ENCODE measurements at places on chromosomes 12 and 14.

DNA sequence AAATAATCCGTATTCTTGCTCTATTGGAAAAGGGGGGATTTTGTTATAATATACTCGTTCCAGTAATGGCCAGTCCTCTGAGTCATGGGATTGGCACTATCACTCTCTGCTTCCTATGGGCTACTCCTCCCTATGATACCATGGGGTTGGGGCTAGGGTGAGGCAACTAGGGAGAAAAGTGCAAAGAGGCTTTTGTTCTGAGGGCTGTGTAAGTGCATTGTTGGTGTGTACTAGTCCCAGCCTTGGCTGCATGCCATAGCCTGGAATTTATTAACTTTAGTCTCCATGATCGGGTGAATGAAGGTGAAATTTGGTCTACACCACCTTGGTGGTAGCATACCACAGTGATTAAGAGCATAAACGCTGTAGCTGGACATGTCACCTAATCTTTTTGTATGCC, 247.6 kb downstream of the RPAP3 start:
- DNase-seq = no peak

DNA sequence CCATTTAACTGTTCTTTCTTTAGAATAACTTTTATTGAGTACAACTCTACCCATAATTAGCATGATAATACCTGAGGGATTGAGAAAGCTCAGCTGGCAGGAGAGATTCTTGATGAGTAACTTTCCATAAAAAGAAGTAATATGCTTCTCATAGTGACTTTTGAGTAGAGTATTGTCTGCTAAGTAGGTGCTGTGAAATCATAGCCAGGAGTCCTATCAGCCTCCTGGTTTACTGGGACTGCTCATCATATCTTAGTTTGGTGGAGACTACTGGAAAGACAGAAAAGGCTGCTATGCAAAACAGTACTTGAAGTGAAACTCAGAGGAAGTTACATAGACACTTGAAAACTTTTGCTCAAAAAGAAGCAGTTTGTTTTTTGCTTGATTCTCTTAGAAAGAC, 113.3 kb upstream of the ATP2B1 start:
- no peak for DNase-seq

DNA sequence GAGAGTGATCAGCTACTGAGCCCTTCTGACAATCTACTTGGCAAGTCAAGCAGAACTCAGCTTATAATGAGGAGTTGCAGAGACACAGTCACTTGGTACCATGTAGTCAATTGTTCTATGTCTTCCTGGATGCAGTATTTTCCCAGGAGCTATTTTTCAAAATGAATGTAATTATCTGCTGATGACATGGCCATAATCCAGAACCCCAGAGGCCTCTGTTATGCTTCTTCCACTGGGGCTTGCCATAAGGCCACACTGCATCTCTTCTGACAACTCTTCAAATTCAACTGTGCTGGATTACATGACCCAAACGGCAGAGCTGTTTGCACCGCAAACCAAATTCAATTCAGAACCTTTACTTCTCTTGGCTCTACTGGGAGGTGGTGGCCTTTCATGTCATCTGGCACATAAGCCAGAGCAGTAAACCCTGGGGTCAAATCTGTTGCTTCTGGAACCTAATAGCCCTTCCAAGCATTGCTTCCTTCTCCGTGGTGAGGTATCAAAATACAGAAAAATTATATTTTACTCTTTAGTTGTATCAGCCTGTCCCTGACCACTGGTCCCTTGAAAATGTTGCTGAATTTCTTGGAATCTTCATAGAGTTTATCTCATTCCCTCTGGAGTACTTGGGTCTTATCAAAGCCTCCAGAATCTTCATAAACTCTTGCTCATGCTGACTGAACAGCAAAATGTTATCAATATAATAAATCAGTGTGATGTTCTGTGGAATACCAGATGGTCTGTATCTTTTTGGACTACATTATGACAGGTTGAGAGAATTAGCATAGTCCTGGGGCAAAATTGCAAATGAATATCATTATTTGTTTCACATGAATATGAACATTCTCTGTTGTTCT, 79.4 kb upstream of the DCN start:
- no peak for DNase-seq

GRCh38 chr12:4039931-4040330, 166.7 kb upstream of the PARP11 start:
- no peak for DNase-seq

- no peak for DNase-seq
These were observed 48.3 kb upstream of the COCH start for GRCh38 chr14:30826070-30826469.

- DNase-seq = no peak
These were observed 329.8 kb downstream of the APAF1 start for GRCh38 chr12:98974767-98975381.

DNA sequence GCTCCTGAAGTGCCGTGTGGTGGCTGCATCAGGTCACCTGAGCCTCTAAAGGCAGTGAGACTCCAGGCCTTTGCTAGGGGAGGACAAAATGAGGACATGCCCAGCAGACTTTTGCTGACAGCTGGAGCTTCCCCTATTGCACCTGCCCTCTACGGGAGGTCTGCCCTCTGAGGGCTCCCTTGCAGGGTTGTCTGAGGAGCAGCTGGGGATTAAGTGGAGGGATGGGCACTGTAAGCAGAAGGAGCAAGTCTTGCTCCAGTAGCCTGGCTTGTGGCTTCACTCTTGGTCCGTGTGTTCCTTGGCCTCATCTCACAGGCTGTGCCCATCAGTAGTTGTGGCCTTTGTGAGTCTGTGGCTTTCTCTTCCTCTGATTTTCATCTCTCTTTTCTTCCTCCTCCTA, 66.9 kb upstream of the NRXN3 start:
- no peak for DNase-seq

DNA sequence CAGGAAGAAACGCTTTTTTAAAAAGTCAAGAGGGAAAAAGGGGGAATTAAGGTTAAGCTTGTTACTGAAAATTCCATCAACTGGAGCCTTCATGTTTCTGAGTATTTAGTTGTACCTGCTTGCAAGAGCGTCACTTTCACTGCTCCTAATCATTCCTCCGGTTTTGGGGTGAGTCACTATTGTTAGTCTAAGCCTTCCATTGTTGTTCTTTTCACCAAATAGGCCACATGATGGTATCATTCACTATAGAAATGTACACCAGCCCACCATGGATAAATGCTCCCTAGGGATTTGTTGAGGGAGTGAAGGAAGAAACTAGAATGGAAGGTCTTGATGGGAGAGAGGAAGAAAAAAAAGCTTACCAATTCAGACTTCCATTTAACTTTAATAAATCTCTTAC, 3.0 kb downstream of the IL22 start:
- no peak for DNase-seq

GRCh38 chr14:103267226-103267910, 66.7 kb upstream of the EIF5 start:
- no peak for DNase-seq

DNA sequence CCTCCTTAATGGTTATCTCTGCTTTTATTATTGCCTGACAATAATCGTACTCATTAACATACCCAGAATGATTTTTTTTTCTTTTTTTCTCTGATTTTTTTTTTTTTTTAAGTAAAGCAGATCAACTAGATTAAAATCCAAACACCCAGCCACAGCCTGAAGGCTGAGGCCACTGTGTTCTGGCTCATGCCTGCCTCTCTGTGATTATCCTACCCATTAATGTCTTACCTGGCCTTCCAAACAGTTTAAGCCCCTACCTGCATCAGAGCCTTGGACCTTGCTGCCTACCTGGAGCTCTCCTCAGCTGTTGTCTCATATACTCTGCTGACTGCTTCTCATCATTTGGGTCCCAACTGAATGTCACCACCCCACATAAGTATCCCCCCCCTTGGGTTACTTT, 6.8 kb upstream of the TMED10 start:
- DNase-seq = no peak

- DNase-seq = no peak
These were observed 35.8 kb downstream of the GPR19 start for GRCh38 chr12:12660201-12660600.

GRCh38 chr14:100022772-100023451, 42.3 kb upstream of the EVL start:
- DNase-seq = no peak

GRCh38 chr12:12398026-12398859, 41.4 kb downstream of the BORCS5 start:
- no peak for DNase-seq

GRCh38 chr12:124582108-124582424, 14.7 kb upstream of the NCOR2 start:
- DNase-seq = no peak

- no peak for DNase-seq
These were observed 23.8 kb downstream of the SLC16A7 start for GRCh38 chr12:59619461-59620240.

DNA sequence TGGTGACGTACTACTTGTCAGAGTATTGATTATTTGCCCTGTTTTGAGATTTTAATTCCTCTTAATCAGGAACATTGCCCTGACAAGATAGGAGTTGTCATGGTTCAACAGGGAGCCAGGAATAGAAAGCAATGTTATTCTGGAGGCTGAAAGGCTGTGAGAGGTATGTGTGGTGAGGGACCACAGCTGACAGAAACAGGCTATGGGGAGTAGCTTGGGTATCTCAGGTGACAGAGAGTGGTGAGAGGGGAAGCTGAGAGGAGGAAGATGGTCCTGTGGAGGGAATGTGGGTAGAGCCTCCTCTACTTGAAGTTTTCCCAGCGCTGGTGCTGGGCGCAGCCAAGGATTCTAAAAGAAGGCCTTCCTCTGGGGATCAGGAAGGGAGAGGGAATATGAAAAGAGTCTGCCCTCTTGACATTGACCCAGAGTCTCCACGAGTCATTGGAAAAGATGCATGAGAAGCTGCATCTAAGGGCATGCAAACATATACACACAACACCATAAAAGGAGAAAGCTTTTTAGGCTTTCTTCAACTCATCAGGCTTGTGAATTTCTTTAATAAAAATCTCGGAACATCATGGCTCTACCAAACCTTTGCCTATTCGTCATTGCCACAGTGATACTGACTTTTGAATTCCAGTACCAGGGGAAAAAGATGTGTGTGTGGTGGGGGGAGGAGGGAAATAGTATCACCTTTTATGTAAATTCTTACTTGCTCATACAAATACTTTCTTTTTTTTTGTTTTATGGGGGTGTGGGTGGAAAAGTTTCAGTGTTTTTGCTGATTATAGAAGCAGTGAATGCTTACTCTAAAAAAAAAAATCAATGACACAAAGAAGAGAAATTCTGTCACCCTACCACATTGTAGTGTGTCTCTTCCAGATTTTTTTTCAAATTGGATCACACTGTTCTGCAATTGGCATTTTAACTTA, 39.9 kb upstream of the DHRS7 start:
- no peak for DNase-seq

GRCh38 chr12:101945369-101946232, 68.2 kb downstream of the DRAM1 start:
- no peak for DNase-seq

GRCh38 chr12:110307372-110307771, 26.3 kb downstream of the ATP2A2 start:
- no peak for DNase-seq

GRCh38 chr12:89151536-89151935, 200.8 kb downstream of the DUSP6 start:
- DNase-seq = no peak

DNA sequence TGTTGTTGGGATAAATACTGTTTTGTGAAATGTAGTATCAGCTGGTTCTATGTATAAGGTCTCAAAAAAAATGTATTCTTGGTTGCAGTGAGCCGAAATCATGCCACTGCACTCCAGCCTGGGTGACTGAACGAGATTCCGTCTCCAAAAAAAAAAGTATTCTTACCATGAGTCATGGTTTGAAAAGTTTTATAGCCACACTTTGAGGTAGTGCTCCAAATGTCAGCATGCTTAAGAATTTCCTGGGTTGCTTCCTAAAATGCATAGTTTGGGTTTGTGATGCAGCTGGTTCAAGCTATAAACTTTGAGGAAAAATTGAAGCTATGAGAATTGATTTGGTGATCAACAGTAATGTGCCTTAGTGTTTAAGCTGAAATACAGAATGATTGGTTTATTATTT, 48.0 kb downstream of the ETNK1 start:
- no peak for DNase-seq

GRCh38 chr14:80867091-80867490, 74.4 kb downstream of the CEP128 start:
- no peak for DNase-seq

DNA sequence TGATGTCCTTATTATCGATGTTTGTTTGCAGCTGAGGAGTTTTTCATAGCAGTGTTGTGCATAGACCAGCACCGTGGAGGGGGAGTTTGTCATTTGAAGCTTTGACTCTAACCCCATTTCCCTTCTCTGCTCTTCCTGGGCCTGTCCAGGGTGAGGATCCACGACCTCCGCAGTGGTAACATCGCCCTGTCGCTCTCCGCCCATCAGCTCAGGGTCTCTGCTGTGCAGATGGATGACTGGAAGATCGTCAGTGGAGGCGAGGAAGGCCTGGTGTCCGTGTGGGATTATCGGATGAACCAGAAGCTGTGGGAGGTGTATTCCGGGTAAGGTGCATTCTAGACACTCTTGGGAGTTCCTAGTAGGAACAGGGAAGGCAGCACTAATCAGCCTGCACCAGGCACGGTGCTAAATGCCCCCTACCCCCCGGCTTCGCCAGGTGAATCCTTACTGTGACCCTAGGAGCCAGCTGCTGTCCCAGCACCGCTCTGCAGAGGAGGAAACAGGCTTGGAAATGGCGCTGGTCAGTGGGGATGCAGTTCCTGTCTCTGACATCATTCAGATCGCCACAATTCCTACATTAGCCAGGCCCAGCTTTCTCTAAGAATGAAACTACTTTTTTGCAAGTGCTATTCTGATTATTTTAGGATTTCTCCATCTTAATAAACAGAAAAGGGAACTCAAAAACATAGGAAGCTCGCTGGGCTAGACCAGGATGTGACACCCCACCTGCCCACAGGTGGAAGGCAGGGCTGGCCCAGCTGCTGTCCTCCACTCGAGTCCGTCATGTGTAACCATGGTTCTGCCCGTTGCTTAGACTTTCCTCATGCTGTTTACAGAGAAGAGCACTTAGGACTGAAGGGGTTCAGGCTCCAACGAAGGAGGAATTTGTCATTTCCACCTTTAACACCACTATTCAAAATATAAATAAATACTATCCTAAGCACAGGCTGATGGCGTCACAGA, 74.9 kb downstream of the TESC start:
- DNase-seq = no peak

DNA sequence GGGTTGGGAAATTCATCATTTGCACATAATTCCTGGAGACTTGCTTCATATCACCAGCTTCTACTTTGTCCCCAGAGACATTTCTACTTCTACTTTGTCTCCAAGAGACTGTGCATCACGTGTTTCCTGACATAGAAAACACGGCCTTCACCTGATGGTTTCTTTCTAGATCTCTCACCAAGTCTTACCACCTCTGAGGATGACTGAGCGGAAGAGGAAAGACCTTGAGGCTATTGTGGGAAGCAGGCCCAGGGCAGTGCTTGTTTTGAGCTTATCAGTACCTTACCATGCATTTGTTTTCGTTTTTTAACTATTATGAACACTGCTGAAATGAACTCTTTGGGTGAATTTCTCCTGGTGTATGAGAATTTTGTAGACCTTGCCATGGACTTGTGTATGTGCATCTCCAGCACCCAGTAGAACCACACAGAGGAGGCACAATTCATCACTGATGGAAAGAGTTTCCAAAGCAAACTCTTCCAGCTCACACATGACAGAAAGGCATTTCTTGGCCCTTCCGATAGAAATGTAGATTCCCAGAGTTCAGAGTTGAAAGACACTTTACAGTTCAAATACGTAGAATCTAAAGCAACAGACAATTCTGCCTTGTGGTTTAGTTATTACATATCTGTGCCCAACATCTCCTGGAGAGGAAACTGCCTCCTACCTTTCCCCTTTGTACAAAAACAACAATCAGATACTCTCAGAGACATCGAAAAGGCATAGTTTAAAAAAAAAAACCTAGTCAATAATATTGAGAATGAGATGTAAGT, 434.7 kb downstream of the FUT8 start:
- DNase-seq = peak; percentile 63
